ENCODE measurements at places on chromosomes 7 and 10. TPM values are rescaled to one million over a fixed set of nuclear protein-coding genes. Genes with fewer than 3 reads are reported as not detected.

GRCh38 chr10:78531088-78531487 lies 497.4 kb downstream of the RPS24 start:
- DNase-seq, result no peak

GRCh38 chr7:43870316-43870715 lies 999 bp upstream of the MRPS24 start:
- DNase-seq, result no peak

DNA sequence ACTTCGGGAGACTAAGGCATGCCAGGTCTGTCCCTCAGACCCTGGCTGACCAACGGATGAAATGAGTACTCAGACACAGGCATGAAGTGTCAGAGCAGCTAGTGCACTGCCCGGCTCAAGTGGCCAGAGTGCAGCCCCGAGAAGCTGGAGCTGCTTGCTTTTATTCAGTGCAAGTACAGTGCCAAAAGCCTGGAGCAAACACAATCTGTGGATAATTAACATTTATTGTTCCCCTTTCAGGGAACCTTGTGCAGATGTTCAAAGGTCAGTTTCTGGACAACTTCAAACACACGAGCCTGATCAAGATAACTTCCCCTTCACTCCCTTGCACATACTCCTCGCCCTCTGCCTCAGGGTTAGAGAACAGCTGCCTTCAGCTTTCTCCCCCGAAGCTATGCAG lies 7.9 kb upstream of the ATE1 start:
- DNase-seq, result no peak

- no peak for DNase-seq
Observed at GRCh38 chr10:13612654-13613373, 26.0 kb downstream of the PRPF18 start.

GRCh38 chr10:35668865-35669650 lies 27.0 kb upstream of the FZD8 start:
- no peak for DNase-seq

DNA sequence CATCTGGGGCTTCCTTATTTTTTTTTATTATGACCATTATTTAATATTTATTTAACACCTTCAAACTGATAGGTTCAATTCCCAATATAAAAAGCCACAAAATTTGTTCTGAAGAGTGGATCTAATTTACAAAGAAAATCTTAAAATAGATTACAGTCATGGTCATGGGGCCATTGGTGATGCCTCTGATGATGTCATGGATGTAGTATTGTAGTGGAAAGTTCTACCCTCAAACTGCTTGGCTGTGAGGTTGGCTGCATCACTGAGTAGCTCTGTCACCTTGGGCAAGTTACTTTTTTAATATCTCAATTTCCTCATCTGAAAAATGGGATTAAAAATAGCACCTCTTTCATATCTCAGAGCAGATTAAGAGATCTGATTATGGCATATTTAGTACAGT lies 128.5 kb downstream of the DKK1 start:
- no peak for DNase-seq

GRCh38 chr10:53022611-53023088 lies 250.1 kb upstream of the MBL2 start:
- no peak for DNase-seq

GRCh38 chr10:5882961-5883360 lies 6.7 kb downstream of the ANKRD16 start:
- no peak for DNase-seq

The CACNB2 gene
- not detected for total RNA-seq

The LLCFC1 gene
- not detected for total RNA-seq

The STEAP4 gene
- 0.80 TPM for total RNA-seq

The RARRES2 gene
- 6.1 TPM for total RNA-seq

Measured in epithelial cell of proximal tubule (primary cell).